Foreskin melanocyte (primary cell): ENCODE measurements at places on chromosomes 3 and 15.

- DNase-seq: no peak
Measured at GRCh38 chr3:156406393-156406792, 148.5 kb downstream of the SSR3 start.

- no peak for DNase-seq
Measured at GRCh38 chr15:44666210-44667038, 3.0 kb upstream of the SPG11 start.

GRCh38 chr3:20353286-20353685 lies 167.3 kb upstream of the SGO1 start:
- DNase-seq: no peak

GRCh38 chr15:40472171-40472727 lies 1.5 kb downstream of the CHST14 start:
- no peak for DNase-seq

DNA sequence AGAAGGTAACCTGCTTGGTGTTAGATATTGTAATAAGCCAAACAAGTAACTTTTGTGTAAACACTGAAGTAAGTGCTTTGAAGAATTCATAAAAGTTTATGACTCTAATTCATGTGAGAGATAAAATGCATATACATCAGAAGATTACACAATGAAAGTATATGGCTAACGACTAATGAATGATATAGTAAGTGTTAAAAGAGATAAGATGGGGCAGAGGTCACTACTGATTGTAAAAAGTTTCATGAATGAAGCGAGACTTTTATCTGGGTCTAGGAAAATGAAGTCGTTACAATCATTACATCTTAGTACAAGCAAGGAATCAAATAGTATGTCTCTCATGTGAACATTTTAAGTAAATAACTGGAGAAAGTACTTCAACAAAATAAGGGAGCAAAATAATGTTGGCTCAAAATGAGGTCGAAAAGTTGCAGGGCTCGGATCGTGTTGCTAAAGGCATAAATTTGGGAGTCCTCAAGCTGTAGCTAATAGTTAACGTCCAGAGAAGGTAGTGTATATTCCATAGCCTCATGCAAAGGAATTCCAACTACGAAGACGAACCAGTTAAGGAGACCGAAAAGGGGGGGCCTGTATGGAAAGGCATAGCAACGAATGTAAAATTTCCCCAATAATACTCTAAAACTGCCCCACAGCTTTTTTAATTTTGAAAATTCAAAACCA lies 984 bp upstream of the DUT start:
- no peak for DNase-seq

GRCh38 chr3:60015032-60015705 lies 965.3 kb upstream of the CFAP20DC start:
- no peak for DNase-seq

DNA sequence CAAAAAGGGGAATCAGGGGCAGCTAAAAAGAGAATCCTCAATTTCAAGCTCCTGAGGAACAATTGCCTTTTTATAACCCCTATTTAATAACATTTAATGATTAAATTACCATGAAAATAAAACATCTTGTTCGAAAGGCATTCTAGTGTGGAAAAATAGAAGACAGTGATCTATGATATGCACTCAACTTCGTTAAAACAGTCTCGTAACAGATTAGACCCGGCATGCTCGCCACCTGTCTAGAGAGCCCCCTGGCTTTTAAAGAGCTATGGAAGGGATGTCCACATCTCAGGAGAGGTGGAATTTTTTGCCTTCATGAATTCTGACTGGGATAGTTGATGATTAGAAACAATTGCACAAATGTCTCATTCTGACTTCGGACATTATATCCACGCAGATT lies 153.7 kb upstream of the MDFIC2 start:
- DNase-seq: no peak

DNA sequence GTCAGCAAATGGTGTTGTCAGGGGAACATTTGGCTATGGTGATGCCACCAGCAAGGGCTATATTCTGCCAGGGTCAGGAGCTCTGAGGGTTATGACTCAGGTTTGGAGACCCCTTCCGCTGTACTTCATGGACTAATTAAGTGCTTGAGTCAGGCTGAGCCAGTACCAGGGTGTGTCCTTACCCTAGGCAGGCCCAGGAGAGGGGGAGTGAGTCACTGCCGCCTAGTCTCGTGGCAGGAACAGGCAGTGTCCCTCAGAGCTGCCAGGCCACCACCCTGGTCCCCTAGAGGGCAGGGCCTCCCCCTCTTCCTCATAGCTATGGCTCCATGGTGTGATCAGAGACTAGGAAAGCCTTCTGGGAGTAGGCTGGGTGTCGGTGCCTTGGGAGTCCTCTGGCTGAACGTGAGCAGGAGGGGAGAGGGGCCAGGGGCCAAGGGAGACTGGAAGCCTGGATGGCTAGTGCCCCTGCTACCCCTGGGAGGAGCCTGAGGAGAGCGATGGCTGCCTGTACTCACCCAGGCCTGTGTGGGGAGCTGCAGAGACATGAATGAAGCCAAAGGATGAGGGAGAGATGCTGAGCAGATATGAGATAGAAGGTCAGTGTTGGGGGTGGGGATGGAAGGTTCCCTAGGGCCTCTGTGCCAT lies 10.6 kb downstream of the MAPKAPK3 start:
- no peak for DNase-seq

DNA sequence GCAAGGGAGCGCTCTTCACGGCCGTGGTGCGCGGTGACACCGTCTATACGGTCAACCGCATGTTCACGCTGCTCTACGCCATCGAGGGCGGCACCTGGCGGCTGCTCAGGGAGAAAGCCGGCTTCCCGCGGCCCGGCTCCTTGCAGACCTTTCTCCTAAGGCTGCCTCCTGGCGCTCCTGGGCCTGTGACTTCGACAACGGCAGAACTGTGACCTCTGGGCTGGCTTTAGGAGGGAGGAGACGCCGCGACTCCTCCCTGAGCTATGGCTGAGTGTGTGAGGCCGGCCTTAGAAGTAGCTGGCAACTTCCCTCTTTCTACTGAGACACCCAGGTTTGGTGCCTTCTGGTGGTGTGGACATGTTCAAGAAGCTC lies 1.4 kb downstream of the KBTBD13 start:
- no peak for DNase-seq

DNA sequence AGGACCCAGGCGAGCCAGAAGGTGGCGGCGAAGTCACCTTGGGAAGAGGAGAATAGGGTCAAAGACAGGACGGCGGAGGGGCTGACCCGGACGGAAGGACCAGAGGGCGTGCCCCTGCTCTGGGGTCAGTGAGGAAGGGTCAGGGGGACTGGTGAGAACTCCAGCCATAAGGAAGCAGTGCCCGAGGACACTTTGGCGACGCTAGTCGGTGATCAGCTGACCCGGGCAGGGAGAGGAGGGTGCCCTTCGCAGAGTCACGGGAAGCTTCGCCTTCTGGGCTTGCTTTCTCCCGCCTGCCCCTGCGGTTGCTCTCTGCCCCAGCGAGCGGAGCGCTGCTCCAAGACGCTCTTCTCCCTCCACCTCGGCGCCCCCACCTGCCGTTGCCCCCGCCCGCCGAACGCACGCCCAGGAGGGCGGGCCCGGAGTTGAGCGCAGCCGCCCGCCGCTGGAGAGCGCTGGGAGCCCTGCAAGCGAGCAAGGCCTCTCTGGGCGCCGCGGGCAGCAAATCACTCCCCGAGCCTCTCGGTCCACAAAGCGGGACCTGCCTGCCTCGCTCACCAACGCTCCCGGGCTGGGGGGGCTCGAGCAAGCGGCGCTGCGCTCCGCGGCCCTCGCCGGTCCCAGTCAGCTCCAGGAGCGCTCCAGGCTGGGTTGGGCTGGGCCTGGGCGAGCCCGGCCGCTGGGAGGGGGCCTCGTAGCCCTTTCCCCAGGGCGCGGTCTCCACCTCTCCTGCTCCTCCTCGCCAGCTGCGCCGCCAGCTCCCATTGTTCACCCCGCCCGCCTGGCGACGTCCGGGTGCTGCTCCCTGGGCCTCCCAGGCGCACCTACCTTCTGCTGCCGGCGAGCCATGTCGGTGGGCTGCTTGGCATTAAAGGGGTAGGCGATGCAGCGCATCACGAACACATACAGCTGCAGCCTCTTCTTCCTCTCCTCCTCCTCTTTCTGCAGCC lies 1.2 kb downstream of the CADPS start:
- DNase-seq: no peak

GRCh38 chr3:127760361-127760760 lies 62.0 kb downstream of the MGLL start:
- DNase-seq: no peak

DNA sequence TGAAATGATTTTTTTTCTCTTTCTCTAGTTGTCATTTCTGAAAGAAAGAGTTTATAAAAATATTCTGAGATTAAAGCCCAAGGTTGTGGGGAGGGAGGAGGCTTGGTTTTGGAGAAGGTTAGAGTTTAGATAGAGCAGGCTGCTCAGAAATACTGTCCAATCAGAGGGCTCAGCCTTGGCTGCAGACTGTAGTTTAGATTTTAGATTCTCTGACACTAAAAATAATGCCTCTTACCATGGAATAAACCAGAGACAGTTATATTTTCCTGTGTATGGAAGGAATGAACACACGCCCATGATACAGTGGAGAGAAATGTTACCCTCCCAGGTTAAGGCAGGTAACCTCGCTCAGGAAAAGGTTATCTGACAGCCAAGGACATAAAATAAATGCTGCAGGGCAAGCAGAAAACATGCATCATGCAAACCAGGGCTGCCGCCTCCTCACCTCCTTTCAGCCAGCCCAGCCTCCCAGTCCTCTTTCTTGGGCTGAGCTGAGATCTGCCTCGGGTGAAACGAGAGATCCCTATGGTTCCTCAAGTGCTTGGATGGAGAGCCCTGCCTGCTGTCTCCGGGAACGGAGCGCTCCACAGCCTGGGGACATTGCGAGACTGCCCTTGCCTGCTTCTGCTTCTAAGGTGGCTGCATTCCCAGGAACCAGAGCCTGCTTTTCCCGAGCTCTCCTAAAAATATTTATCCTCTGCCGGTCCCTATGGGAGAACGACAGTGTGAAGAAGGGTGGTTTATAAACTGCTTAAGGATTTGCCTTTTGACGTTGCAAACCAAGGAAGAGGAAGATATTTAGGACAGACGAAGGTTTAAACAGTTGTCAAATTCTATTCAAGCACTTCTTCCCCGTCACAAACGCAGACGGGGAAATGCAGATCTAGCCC lies 848 bp downstream of the NCEH1 start:
- no peak for DNase-seq

DNA sequence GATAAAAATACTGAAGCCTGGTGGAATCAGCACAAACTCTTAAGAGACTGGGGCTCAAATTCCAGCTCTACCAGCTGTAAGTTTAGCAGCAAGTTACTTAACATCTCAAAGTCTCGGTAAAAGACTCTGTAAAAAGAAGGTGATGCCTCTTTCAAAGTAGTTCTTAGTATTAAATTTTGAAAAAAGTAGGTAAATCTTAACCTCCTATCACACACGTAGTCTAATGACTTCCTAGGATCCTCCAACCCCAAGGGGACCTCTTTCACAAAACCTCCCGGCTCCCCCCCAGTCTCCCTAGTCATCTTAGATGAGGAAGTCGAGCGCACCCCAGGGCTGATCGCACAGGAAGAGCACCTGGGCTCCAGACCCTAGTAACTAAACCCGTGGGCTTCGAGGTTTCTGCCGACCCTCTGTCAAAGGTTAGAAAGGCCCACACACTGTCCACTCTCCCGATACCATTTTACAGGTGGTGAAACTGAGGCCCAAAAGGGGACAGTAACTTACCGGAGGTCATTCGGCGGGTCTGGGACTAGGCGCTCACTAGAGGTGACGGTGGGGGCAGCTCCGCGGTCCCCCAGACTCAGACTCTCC lies 427 bp downstream of the MBD4 start:
- DNase-seq: no peak

DNA sequence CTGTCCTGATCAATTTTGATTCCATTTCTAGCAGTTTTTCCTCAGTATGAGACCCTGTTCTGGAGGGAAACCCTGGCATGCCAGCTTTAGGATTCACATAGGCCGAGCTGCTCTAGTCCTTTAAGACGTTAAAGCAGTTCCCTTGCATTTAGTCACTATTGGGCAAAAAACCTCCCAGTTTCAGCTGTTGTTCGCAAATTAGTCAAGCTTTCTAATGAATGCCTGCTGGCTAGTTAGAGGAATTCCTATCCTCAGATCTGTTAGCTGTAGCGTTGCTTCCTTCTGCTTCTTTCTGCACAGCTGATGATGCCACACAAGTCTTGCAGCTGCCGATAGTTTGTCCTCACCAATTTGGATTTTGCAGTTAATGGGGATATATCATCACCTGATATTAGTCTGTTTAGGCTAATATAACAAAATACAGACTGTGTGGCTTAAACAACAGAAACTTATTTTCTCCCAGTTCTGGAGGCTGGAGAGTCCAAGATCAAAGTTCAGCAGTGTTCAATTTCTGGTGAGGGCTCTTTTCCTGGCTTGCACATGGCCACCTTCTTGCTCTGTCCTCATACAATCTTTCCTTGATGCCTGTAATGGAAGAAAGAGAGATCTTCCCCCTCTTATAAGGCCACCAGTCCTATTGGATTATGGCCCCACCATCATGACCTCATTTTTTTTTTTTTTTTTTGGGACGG lies 7.5 kb upstream of the UBL7 start:
- DNase-seq: peak; percentile 38

DNA sequence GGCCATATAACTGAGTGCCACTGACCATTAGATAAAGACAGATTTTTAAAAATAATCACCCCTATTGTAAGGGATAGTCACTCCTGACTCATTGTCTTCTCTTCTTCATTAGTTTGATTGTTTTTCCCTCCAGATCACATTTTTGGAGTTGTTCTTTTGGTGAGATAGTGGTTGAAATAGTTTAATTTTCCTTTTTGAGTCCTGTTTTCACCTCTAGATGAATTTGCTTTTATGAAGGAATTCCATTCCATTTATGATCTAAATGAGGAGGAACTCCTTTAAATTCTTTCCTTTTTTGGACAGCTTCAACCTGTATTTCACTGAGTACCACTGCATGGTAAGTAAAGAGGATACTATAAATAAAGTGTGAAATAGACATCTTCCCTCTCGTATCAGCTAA lies 112.4 kb downstream of the GREM1 start:
- DNase-seq: no peak

DNA sequence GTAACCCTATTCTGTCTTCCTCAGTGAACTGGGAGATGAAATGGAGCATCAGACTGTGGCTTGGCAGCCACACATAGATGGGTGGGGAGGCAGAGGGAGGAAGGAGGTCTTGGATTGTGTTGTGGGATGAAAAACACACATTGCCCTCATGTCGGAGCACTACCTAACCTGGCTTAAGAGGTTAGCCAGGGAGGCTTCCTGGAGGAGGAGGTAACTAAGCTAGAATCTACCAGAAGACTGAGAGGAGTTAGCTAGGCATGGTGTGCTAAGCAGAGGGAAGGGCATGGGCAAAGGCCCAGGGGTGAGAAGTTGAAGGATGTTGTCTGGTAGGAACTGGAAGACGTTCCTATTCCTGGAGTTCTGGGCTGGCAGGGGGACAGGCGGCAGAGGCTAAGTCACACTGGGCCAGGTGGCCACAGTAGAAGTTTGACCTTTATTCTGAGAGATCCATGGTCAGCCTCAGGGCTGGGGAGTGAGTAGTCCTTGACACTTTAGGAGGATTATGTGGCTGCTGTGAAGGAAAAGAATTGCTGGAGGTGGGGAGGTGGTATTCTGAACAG lies 7.7 kb upstream of the PRKCD start:
- no peak for DNase-seq

GRCh38 chr3:72846166-72846565 lies 2.1 kb downstream of the SHQ1 start:
- DNase-seq: no peak
